ENCODE measurements at places on chromosomes 3 and 15.

DNA sequence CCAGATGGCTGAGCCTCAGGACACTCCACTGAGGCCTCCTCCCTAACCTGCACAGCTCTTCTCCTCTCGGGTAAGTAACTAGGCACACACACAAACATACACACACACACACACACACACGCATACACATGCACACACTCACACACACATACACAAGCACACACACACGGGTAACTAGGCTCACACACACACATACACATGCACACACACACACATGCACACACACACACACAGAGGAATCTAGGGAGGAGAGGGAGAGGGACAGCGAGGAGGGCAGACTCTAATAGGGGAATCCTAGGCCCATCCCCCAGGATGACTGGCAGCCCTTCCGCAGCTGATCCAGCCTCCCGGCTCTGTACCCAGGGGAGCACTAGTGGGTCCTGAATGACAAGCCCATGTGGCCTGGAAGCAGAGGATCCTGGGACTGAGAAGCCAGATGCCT lies 177.4 kb upstream of the LINGO1 start:
- DNase-seq = no peak

- DNase-seq = no peak
Measured at GRCh38 chr3:50689558-50689957, 14.8 kb downstream of the DOCK3 start.

DNA sequence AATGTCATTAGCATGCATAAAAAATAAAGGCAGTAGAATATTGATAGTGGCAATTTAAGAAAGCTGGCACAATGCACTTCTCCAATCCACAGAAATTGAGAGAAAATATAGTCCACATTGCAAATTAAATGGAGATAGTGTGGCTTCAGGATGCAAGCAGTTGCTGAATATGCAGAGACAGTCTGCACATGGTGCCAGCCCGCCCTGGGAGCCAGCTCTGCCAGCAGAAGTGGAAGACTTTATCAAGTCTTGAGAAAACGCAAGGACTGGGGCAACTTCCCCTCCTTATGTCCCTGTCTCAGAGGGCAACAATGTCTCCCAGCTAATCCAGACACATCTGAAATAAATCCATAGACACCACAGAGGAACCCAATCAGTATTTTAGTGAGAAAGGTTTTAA lies 57.2 kb downstream of the MB21D2 start:
- no peak for DNase-seq

- DNase-seq = no peak
Measured at GRCh38 chr3:123486460-123486859, 37.6 kb upstream of the ADCY5 start.

DNA sequence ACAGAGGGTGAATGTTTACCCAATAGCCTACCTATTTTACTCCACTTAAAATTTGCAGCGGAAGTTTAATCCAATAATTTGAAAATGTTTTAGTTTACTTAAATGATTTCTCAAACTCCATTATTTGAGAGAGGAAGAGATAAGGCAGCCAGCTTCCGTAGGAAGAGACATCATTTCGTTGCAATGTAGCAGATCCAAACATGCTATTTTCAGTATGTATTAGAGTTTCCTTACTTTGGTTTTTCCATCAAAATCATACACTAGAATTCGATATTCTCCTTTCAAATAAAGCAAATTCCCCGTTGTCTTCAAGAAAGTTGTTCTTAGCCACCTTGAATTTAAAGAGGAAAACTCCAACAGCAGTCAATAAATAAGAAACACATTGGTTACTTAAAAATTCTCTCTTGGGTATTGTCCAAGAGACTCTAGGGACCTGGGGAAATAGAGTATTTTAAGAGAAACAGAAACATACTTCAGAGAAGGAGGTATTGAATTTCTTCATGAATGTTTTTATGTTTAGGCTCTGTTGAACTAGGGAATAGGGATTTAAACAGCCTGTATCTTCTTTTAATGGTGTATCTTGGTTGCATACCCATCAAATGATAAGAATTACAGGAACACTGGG lies 324.5 kb upstream of the GBE1 start:
- no peak for DNase-seq

DNA sequence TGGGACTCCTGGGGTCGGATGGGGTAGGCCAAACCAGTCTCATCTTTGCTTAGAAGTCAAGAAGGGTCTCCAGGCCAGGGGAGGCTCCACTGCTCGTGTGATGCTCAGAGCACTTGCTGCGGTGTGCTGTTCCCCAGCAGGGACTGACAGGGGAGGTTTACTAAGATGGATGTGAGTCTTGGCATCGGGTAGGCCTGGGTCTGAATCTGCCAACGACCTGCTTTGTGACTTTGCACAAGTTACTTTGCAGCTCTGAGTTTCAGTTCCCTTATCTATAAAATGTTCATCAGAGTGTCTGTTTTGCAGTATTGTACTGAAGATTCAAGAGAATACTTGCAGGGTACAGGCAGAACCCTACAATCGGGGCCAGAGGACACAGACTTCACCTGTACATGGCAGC lies 17.3 kb upstream of the CDCP1 start:
- no peak for DNase-seq

DNA sequence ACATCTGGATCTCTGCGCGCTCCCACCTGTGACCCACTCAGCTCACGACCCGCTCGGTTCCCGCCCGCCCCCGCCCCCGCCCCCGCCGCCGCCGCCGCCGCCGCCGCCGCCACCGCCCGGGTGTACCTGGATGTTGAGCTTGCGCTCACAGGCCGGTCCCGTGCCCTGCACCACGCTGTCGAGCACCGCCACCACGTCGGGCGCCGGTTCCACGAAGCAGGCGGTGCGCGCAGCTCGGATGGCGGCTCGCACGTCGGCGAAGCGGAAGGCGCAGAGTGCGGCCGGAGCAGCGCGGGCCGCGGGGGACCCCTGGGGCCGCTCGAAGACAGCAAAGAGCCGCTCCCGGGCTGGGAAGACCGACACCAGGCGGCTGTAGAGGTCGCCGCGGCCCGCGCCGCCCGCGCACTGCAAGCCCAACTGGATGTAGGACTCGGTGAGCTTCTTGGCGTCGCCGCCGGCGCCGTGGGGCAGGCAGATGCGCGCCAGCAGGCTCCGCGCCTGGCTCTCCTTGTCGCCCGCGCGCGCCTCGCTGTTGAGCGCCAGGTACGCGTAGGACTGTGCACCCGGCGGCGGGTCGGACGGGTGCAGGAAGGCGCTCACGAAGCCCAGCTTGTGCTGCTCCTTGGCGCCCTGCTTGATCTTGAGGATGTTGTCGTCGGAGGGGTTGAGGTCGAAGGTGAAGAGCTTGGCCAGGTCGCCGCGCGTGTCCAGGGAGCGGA lies 1.1 kb downstream of the PLXND1 start:
- DNase-seq = peak; percentile 30

DNA sequence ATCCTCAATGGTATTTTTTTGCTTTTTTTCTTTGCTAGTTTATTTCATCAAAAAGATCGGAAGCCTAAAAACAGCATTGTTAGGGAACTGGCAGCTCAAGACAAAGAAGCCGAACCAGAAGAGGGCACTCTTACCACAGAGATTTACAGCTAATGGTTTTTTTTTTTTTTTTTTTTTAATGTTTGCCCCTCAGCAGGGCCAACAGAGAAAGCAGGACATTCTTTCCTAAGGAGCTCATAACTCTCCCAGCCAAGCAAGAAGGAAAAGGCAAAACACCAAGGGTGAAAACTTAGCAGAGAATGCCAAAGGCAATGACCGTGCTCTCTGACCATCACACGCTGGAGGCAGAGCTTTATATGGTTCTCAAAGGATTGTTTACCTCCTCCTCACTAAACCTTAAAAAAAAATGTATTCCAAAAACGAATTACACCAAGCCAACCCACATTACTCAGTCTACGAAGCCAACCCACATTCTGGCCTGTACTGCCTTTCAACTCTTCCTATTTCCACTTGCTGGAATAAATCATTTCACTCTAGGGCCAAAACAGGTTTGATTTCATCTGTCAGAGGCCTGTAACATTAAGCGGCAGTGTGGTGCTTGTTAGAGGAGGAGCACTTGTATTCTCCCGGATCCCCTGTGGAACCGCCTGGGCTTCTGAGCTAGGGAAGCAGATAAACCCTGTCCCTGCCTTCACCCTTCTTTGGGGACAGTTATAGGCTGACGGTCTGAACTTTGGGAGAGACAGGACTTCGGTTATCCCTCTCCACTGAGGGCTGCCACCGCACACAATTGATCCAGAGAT lies 35.6 kb upstream of the GYG1 start:
- no peak for DNase-seq

- no peak for DNase-seq
Measured at GRCh38 chr15:71400294-71400693, 285.0 kb downstream of the THSD4 start.

DNA sequence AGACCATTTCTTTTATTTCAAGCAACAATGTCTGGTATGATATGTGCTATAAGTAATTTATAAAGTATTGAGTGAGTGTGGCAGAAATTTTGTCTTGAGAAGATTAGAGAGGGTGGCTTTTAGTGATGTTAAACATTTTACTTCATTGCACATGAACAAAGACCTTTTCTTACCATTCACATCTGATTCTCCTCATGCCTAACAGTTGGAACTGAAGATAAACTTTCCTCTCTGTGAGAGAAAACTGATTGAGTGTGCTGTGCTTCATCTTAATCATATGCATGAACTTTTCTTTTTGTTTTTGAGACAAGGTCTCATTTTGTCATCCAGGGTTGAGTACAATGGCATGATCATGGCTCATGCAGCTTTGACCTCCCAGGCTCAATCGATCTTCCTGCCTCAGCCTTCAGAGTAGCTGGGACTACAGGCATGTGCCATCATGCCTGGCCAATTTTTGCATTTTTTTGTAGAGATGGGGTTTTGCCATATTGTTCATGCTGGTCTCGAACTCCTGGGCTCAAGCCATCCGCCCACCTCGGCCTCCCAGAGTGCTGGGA lies 377.7 kb upstream of the GOLIM4 start:
- DNase-seq = no peak

DNA sequence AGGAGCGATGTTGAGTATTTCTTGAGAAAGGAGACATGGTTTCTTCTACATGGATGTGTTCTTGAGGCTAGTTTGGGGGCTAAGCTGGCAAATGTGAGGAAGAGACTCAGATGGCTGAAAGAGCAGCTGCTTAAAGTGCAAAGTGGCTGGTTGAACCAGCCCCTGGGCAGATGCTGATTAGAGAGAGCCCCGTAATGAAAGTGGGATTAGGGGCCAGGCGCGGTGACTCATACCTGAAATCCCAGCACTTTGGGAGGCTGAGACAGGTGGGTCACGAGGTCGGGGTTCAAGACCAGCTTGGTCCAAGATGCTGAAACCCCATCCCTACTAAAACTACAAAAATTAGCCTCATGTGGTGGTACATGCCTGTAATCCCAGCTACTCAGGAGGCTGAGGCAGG lies 75.0 kb upstream of the GCNT3 start:
- DNase-seq = no peak

DNA sequence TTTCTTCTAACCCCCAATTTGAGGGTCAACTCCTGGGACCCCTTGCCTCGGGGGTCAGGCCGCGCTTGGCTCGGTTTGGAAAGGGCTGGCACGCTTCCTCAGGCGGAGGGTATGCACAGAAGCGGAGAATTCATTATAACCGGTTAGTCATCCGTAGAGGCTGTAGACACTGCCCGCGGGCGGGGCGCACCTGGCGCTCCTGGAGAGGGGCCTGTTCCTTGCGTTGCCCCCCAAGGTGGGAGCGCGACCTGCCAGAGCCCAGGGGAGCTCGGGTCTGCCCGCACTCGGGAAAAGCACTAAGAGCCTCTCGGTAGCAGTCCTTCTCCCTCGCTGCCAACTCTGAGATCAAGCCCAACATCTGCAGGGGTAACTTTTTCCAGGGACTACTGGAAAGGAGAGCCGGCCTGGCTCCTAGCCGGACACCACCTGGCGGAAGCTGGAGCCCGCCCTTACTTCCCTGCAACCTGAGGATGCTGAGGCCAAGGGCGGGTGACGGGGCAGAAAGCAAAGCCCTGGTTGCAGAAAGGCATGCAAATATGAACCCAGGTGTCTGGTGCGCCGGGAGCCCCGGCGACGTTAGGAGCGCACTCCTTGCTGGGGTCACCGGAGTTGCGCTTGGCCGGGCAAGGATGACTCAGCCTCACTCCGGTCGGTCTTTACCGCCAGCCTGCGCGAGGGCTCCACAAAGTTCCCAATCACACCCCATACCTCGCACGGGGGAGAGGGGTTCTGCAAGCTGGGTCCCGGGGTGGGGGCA lies 1.5 kb upstream of the CACNA2D3 start:
- DNase-seq = no peak

DNA sequence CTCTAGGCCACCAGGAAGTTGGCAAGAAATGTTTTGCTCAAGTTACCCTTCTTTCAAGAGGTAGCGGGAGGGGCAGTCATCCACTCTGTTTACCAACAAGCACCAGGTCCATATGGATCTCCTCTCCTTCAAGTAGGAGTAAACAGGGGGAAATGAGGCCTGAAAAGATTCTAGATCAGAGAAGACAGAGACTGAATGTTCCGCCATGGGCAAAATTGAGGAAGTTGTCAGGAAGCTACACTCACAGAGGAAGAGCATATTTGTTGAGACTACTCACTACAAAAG lies 81.6 kb downstream of the KLF15 start:
- DNase-seq = no peak

- DNase-seq = no peak
Measured at GRCh38 chr3:157220211-157220610, 60.3 kb upstream of the CCNL1 start.

DNA sequence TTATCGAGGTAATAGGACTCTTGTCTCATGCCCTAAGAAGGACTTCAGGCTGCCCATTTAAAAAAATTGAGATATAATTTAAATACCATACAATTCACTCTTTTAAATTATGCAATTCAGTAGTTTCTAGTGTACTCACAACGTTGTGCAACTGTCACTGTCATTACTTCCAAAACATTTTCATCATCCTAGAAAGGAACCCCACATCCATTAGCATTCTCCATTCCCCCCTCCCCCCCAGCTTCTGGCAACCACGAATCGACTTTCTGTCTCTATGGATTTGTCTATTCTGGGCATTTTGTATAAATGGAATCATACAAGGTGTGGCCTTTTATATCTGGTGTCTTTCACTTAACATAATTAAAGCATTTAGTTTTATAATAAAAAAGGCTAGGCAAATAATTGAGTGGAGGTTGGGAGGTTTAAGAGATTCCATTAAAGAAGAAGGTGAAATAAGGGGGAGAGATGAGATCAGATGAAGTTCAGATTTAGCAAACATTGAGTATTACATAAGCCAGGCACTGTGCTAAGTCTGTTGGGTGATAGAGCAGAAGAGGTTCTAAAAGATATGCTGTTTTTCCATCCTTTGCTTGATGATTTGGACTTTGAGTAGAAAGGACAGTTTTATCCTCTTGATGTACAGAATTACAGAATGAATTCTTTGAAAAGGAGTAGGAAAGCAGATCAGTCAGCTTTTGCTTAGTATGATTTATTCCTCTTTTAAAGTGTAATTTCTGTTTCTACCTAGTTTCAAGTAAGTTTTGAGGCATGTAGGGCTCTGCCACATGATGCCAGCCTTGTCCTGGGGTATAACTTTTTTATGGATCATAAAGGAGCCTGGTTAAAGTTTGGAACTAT lies 36.3 kb downstream of the UBE2E2 start:
- DNase-seq = no peak

DNA sequence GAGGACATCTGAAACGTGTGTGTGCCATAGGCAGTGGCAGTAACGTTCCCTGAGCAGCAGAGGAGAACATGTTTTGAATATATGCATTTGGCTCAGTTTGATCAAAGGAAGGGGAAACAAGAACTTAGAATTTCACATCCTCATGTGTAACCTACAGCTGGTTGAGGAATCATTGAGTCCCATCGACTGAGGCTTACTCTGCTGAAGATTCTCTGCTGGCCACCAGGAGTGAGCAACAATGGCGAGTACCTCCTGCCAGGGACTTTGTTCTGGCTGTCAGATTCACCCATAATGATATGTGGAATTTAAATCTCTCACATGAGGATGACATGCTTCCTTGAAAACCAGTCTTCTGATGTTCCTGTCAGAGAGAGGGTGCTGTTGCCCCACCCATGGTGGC lies 21.3 kb downstream of the GORASP1 start:
- no peak for DNase-seq

All from activated T-helper 2 cell treated with anti-CD3 and anti-CD28 coated beads, Interferon-gamma antibody, Interleukin-2, Interleukin-4, amounts not matched to agents 10 μg/mL and 5 μg/mL and 100 μg/mL, durations not matched to agents 14 hours and 24 hours and 36 hours (primary cell).